ENCODE measurements at places on chromosomes 16 and 17.
A peak's percentile ranks its signal among the peaks of the same experiment; 100 is the strongest.

DNA sequence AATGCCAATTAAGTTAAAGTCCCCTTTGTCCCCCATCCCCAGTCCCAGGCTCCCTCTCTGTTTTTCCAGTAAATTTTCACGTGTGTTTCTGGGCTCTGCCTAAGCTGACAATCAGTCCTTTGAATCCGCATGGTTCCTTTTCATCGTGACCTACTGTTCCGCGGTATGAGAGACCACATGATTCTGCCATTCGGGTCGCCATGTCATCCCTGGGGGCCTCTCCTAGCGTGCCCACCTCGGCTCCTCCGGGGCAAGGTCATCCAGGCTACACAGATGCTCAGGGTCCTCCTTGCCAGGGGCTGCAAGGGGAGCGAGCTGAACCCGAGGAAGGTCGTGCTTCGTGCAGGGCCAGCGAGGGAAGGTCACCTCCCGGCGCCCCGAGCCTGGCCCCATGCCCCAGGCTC is 157.6 kb downstream of the RAB11FIP4 start:
- DNase-seq: no peak

DNA sequence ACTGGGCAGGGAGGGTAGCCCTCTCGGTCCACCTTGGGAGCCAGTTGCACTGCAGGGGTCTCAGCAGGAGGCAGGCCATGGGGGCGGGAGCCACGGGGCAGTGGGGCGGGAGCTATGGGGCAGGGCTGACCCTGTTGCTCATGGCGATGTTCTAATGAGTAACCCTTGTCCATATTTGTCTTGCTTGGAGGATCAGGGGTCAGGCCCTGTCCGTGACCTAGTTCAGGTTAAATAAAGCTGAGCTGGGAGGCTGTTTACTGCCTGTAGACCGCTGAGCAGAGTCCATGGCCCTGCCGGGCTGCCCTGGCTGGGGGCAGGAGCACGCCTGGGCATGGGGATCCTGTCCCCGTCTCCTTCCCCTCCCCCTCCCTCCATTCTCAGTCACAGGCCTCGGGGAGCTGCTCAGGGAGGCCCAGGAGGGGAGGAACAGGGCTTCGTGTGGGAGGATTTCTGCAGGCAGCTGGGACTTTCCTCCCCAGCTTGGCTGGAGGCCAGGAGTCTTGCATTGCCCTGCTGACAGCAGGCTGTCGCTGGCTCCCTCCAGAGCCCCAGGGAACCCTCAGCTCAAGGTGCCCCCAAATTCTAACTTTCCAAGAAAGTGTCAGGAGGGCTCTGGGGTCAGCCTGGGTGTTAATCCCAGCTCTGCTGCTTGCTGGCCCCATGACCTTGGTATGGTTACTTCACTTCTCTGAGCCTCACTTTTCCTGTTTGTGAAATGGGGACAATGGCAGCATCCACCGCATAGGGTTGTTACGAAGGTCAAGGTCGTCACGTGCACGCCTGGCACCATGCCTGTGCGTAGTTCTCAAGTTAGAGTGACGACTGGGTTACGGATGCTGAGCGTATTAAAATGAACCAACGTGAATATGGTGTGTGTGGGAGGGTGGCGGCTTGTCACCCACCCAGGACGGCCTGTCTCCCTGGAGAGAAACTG is 6.1 kb upstream of the SERPINF2 start:
- no peak for DNase-seq

DNA sequence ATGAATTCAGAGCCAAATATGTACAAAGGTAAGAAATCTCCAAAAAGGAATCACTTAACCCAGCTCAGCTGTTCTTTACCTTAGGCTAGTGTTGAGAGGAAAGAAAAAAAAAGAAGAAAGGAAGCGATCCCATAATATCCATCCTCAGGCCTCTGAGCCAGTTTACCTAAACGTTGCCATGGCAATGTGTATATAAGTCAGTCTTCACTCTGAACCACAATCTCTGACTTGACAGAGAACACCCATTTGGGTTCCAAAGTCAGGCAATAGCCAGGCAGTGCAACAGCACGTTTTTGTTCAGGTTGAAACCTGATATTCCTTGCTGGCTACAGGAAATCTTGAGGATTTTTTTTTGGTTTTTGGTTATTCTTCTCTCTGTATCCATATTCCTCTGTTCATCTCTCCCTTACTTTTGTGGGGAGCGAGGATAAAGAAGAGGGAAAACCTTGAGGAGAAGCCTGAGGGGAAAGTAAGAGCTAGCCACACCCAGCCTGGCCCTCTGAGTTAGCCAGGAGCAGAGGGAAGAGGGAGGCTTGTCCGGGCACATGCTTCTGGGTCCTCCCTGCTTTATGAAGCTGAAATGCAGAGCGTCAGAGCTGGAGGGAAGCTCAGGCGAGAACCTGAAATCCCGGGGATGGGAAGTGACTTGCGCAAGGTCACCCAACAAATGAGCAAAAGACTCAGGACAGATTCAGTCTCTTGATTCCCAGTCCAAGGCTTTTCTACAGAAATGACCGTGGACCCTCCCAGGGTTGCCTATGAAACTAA is 152.7 kb downstream of the SOX9 start:
- no peak for DNase-seq

- no peak for DNase-seq
Observed at GRCh38 chr16:9903-10665, 43.3 kb downstream of the POLR3K start.

DNA sequence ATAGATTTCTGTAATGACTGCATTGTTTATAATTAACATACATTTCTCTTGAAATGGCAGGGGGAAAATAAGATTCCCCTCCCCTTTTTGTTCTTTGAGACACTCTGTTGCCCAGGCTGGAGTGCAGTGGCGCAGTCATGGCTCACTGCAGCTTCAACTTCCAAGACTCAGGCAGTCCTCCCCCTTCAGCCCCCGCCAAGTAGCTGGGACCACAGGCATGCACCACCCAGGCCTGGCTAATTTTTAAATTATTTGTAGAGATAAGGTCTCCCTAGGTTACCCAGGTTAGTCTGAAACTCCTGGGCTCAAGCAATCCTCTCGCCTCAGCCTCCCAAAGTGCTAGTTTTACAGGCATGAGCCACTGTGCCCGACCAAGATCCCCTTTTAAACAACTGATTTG is 67.7 kb downstream of the KATNIP start:
- no peak for DNase-seq

DNA sequence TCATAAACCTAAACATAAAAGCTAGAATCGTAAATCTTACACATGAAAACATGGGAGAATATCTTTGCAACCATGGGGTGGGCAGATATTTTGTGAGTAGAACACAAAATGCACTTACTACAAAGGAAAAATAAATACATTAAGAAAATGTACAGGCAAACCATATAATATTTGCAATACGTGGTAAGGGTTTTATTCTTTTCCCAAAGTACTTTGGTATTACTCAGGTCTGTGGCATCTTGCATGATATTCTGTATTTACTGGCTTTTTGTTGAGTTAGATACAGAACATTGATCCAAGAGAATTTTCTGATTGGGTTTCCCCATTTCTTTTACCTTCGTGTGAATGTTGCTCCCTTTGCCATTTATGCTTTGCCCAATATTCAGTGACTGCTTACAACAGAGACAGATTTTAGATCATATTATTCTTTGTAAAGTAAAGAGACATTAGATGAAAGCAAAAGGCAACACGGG is 33.0 kb upstream of the ARHGAP17 start:
- DNase-seq: no peak

DNA sequence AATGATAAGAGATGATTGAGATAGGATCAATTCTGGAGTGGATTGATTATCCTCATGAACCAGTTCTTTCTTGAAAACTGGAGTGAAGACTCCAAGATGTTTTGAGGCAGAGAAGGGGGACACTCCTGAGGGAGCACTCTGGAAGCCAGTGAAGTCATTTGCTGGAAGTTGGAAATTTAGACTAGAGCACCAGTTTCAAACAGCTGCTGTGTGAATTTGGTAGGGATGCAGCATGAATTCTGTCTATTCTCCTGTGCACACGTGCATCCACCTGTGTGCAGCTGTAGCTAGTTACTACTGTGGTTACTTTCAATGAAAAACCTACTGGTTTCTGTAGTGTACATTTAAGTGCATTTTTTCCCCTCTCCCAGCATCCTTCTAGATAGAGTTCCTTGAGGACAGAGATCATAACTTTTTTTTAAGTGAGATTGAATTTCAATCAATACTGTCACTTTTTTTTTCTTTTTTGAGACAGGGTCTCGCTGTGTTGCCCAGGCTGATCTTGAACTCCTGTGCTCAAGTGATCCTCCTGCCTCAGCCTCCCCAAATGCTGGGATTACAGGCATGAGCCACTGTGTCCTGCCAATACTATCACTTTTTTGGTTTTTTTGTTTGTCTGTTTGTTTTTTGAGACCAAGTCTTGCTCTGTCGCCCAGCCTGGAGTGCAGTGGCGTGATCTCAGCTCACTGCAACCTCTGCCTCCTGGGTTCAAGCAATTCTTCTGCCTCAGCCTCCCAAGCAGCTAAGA is 65.9 kb downstream of the TUBD1 start:
- DNase-seq: no peak

DNA sequence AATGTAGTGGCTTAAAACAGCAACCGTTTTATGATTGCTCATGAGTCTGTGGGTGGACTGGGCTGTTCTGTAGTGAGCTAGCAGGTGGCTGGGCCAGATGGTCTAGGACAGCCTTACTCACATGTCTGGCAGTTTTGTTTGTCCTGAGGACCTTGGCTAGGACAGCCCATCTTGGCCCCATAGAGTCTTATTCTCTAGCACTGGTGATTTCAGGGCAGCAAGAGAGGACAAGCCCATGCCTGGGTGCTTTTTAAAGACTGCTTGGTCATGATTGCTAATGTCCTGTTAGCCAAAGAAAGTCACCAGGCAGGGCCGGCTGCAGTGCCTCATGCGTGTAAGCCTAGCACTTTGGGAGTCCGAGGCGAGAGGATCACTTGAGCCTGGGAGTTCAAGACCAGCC is 139.8 kb downstream of the KATNIP start:
- no peak for DNase-seq

DNA sequence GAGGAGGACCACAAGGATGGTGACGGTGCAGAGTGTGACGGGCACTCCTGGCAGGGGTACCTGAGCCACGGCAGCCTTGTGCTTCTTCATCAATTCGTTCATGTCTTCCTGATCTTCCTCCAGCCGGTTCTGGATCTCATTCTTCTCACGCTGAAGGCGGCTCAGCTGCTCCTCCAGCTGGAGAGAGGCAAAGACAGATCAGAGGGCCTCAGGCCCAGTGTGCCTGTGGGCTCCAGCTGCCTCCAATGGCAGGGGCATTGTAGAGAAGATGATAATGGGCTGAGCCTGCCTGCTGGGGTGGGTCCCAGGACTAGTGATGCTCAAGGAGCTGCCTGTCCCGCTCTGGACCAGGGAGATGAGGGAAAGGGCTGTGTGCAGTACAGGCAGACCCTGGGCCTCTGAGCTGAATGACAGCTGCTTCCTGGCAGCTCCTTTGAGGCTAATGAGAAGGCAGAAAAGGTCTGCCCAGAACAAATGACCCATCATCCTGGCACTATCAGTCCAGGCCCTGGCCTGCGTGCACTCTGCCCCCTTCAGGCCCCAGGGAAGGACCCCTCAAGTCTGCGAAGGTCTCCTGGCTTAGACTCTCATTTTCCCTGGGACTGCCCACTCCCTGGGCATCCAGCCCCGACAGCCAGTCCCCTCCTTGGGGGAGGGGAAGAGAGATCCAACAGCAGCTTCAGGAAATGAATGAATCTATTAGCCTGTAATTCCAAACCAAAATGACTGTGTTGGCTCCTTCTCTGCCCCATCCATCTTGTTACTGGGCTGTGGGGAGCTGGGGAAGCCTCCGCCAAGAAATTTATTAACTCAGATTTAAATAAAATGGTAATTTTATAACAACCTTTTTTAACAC is 48.0 kb downstream of the PIPOX start:
- DNase-seq: no peak

DNA sequence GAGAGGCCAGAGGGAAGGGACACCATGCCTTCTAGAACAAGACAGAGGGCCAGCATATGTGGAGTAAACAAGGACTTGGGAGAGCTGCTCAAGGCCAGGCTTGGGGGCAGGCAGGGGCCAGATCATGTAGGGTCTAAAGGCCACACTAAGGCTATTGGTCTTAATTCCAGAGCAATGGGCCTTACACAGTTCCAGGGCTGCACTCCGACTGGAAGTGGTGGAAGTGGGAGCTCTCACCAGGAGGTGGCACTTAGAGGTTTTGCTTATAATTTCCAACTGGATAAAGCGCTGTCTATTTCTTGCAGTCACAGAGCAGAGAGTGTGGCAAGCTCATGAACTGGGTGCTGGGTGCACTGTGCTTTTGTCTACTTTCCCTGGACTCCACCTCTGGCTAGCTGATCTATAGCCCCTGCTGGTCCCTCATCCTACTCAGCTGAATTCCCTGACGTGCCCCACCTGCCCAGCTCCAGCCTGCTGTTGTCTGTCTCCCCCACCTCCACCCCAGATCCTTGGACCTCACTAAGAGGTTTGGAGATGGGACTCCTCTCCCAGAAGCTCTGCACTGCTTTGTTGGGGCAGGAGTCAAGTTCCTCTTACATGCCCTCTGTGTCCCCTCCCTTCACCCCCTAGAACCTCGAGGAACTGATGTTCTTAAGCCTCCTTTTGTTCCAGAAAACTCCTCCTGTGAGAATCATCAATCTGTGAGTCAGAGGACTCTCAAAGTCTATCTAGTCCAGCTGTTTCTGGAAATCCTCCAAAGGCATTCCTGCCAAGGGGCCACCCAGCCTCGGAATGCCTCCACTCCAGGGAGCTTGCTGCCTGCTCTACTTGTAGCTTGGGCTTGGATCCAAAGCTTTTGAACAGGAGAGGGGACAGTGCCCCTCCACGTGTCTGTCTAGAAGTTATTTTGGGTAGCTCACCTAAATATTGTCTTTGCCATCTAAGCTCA is 48.1 kb upstream of the KSR1 start:
- DNase-seq: no peak

DNA sequence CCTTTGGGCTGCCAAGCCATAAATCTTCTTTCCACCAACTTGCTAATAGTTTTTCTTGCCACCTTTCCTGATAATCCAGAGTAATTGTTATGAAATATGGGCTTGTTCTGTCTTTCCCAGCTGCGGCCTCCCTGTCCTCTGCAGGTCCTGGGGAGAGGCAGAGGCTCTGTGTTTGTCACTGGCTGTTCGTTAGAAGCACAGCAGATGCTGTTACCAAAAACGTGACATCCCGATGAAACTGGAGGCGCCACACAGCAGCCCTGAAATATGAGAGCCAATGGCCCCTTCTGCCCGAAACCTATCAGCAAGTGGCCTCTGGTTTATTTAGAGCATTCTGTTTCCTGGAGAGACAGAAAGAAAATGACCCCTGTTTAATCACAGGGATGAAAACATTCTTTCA is 115.1 kb upstream of the ANKFN1 start:
- DNase-seq: no peak

- no peak for DNase-seq
Observed at GRCh38 chr17:65181237-65182061, 44.3 kb downstream of the RGS9 start.

- DNase-seq: no peak
Observed at GRCh38 chr16:84794186-84794585, 25.6 kb upstream of the CRISPLD2 start.

- DNase-seq: peak; percentile 72
Observed at GRCh38 chr17:38351412-38352222, at the start of gene SOCS7. TSS of gene SOCS7 (plus strand) at chr17:38351844. CDS start at chr17:38352053, 209 bp downstream.

- DNase-seq: no peak
Observed at GRCh38 chr16:47073223-47074155, 70.3 kb downstream of the NETO2 start.

GRCh38 chr17:1360975-1361374 is 39.0 kb downstream of the YWHAE start:
- DNase-seq: no peak

GRCh38 chr17:21089933-21090901 is 36.5 kb upstream of the DHRS7B start:
- no peak for DNase-seq

- no peak for DNase-seq
Observed at GRCh38 chr17:78925662-78926555, 722 bp upstream of the TIMP2 start.

GRCh38 chr17:35406568-35406967 is 25.7 kb downstream of the SLFN12 start:
- DNase-seq: no peak

- no peak for DNase-seq
Observed at GRCh38 chr16:22370038-22370820, 4.2 kb downstream of the CDR2 start.

Data from GOT3 (cell line).